Adrenal gland (tissue), 19 donors: ENCODE measurements at places on chromosomes 1 and 21. TPM values are rescaled to one million over a fixed set of nuclear protein-coding genes. Genes with fewer than 3 reads are reported as not detected.

Gene PGLYRP4
- not detected for total RNA-seq

DNA sequence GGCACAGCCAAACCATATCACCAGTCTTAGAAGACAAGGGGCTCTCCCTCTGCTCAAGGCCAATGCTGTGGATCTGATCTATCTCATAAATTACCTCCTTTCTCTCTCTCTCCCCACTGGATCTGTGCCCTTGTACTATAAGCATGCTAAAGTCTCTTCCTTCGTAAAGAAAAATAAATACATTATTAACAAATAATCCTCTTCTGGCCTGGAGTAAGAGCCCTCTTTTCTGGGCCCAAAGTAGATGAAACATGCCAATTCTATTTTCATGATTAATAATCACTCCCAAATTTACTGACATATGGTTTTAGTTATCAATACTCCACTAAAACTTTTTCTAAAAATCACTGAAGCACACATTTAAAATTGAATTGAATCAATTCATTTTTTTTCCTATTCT is 889.7 kb downstream of the ADGRL2 start:
- no peaks in the 10 kb centered on the region for H3K27me3 ChIP-seq
- DNase-seq: no peak
- no peaks in the 10 kb centered on the region for H3K36me3 ChIP-seq
- no peak overlapping the region for H3K27ac ChIP-seq
- no peaks in the 10 kb centered on the region for H3K4me1 ChIP-seq
- no peak overlapping the region for H3K4me3 ChIP-seq

Gene PADI2
- total RNA-seq: 0.39 TPM

- peaks cover 7% of the 10 kb centered on the region for H3K4me1 ChIP-seq
- no peak overlapping the region for H3K4me3 ChIP-seq
- no peaks in the 10 kb centered on the region for H3K27me3 ChIP-seq
- H3K36me3 ChIP-seq: no peaks in the 10 kb centered on the region
These were observed 30.5 kb downstream of the FMO4 start for GRCh38 chr1:171344473-171344820.

DNA sequence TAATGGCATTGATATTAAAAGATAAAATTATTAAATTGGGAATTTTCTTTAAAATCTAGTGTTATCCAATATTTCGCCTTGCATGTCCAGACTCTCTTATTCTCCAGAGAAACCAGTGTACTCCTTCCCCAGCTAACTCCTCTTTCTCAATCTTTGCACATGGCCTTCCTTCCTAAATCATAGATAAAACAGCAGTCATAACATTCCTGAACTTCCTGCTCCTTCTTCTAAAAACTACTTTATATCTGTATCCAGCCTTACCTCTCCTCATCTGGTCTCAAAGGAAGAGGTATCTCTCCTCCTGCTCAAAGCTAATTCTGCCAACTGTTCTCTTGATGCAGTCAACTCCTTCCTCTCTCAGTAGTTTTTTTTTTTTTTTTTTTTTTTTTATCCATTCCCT is 39.5 kb upstream of the NEK7 start:
- no peak overlapping the region for H3K27ac ChIP-seq
- no peaks in the 10 kb centered on the region for H3K27me3 ChIP-seq
- H3K4me3 ChIP-seq: no peak overlapping the region
- DNase-seq: no peak
- H3K36me3 ChIP-seq: no peaks in the 10 kb centered on the region

Gene IGFN1
- 1.2 TPM for total RNA-seq

GRCh38 chr1:87830432-87830978 is 501.8 kb downstream of the LMO4 start:
- no peaks in the 10 kb centered on the region for H3K27me3 ChIP-seq
- H3K36me3 ChIP-seq: no peaks in the 10 kb centered on the region
- no peak overlapping the region for H3K27ac ChIP-seq
- no peaks in the 10 kb centered on the region for H3K4me1 ChIP-seq
- DNase-seq: no peak

- DNase-seq: no peak
- H3K27me3 ChIP-seq: no peaks in the 10 kb centered on the region
- no peak overlapping the region for H3K27ac ChIP-seq
- H3K4me3 ChIP-seq: no peak overlapping the region
- no peaks in the 10 kb centered on the region for H3K4me1 ChIP-seq
These were observed 216.0 kb upstream of the PTGFR start for GRCh38 chr1:78274814-78275213.

DNA sequence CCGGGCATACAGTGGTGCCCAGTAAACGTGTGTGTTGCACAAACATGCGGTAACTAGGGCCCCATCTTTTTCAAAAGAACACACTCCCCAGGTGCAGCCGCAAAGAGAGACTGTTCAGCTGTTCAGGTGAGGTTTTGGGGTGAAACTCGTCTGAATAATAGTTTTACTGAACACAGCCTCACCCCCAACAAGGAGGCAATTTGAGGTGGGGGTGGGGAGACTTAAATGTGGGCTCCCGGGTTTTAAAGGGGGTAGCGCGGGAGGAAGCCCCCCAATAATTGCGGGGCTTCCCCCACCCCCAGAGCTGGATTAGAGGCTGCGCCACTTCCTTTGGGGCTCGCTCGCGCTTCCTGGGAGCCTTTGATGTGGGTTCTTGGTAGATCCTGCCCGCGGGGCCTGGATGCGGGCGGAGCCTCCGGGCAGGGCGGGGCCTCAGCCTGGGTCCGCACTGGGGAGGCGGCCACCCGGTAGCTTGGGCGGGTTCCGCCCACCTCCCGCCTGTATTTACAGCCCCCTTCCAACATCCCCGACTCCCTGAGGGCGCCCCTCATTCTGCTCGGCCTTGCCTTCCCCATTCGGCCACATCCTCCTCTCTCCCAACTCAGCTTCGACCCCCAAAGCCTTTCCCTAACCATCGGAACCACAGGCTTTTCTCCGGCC is 6.4 kb upstream of the EPHA2 start:
- no peak for DNase-seq
- peaks cover under 1% of the 10 kb centered on the region for H3K4me1 ChIP-seq
- no peaks in the 10 kb centered on the region for H3K27me3 ChIP-seq

DNA sequence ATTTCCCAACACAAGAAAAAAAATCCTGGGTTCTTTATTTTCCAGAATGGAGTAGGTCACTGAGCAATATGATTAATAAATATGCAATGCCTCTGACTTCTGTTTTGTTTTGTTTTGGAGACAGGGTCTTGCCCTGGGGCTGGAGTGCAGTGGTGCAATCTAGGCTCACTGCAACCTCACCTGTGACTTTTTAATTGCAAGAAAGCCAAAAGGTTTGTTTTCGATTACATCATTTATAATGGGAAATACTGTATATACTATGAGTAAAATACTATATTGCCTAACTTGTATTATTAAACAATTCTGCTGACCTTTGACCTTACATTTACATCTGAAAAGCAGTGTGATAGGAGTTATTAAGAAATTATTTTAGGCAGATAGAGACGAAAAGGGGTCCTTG is 11.6 kb upstream of the CD46 start:
- no peak overlapping the region for H3K27ac ChIP-seq
- H3K4me1 ChIP-seq: peaks cover 4% of the 10 kb centered on the region
- no peaks in the 10 kb centered on the region for H3K36me3 ChIP-seq

DNA sequence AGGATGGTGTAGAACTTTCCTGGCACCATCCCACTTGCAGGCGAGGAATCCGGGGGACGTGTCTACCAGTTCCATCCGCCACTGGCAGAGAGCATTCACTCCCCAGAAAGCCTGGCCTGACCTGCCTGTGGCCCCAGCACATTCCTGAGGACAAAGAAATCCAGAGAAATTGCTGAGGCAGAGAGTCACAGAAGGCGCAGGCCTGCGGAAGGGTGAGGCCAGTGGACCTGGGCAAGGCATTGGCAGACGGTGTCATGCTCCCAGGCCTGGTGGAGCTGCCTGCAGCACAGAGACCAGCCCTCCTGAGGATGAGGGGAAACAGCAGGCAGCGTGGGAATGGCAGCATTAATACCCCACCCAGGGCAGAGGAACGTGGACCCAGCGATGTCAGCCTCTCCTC is 81.2 kb upstream of the F3 start:
- H3K27ac ChIP-seq: no peak overlapping the region
- H3K4me1 ChIP-seq: no peaks in the 10 kb centered on the region
- DNase-seq: no peak

DNA sequence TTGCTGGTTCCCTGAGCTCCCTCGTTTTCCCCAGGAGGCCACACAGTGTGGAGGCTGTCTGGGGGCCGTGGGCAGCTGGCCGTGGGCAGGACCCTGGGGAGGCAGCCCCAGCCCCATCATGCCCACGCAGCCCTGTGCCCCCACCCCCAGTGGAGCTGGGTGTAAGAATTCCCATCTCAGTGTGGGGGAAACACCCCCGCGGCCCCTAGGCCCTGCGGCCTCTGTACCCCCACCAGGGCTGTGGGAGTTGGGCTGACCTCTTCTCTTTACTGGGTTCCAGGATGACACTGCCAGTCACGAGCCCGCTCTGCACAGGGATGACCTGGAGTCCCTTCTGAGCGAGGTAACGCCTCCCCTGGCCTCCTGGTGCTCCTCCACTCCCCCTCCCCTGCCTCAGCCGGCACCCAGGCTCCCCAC is 3.7 kb upstream of the PFKL start:
- H3K27ac ChIP-seq: no peak overlapping the region
- H3K36me3 ChIP-seq: no peaks in the 10 kb centered on the region
- no peaks in the 10 kb centered on the region for H3K27me3 ChIP-seq

DNA sequence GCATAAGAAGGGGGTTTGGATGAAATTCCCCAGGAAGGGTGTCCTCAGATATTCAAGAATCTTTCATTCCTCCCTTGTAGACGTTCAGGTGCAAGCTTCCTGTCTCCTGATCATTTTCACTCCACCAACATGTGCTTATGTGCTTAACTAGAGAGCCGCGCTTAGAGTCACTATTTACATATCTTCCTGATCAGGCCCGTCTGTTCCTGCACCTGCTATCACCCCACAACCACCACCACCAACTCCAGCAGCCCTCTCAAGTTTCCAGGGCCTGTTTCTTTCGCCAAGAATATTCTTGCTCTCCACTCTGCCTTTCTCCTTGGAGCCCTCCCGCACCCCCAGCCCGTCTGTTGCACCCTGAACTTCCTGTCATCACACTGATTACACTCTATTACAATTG is 113.4 kb downstream of the SPSB1 start:
- H3K27me3 ChIP-seq: no peaks in the 10 kb centered on the region
- no peak overlapping the region for H3K4me3 ChIP-seq
- H3K27ac ChIP-seq: no peak overlapping the region
- no peaks in the 10 kb centered on the region for H3K36me3 ChIP-seq
- DNase-seq: no peak

Gene HAO2
- 0.64 TPM for total RNA-seq

- DNase-seq: no peak
- no peak overlapping the region for H3K27ac ChIP-seq
- H3K36me3 ChIP-seq: no peaks in the 10 kb centered on the region
These were observed 8.3 kb upstream of the PLEKHO1 start for GRCh38 chr1:150141452-150141851.

DNA sequence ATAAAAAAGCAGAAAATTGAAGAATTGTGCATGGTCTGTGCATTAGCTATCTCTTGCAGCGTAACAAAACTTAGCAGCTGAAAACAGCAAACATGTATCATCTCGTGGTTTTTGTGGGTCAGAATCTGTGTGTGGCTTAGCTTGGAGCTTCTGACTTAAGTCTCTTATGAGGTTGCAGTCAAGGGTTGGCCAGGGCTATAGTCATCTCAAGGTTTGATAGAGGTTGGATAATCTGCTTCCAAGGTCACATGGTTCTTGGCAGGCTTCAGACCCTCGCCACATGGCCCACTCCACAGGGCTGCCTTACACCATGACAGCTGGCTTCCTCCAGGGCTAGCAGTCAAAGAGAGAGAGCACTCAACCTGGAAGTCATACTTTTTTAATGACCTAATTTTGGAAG is 35.9 kb downstream of the CNST start:
- H3K36me3 ChIP-seq: no peaks in the 10 kb centered on the region
- no peak for DNase-seq
- H3K27me3 ChIP-seq: no peaks in the 10 kb centered on the region
- H3K4me3 ChIP-seq: no peak overlapping the region
- H3K4me1 ChIP-seq: peaks cover 22% of the 10 kb centered on the region

Gene C1orf74
- 2.6 TPM for total RNA-seq

GRCh38 chr1:114126261-114127095 is 27.2 kb downstream of the SYT6 start:
- H3K4me3 ChIP-seq: no peak overlapping the region
- no peak for DNase-seq
- no peaks in the 10 kb centered on the region for H3K27me3 ChIP-seq
- H3K4me1 ChIP-seq: no peaks in the 10 kb centered on the region
- no peak overlapping the region for H3K27ac ChIP-seq
- H3K36me3 ChIP-seq: no peaks in the 10 kb centered on the region

DNA sequence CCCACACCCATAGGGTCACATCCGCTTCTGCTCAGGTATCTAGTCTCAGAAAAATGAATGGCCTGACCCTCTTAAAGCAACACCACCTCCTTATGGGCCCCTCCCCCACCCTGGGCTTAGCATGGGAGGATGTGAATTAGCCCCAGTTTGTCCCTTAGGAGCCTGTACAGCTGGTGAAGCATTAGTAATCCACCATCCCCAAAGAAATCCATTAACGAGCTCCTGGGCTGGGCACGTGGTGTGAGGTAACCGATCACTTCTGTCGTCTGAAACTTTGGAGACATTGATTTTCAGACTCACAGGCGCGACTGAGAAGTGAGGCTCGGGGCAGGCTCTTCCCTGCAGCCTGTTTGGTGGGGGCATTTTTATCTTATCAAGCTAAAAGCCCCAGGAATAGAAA is 10.5 kb downstream of the RASSF5 start:
- no peak for DNase-seq
- H3K27ac ChIP-seq: no peak overlapping the region
- no peaks in the 10 kb centered on the region for H3K27me3 ChIP-seq
- peaks cover 18% of the 10 kb centered on the region for H3K4me1 ChIP-seq
- H3K4me3 ChIP-seq: no peak overlapping the region
- H3K36me3 ChIP-seq: no peaks in the 10 kb centered on the region

DNA sequence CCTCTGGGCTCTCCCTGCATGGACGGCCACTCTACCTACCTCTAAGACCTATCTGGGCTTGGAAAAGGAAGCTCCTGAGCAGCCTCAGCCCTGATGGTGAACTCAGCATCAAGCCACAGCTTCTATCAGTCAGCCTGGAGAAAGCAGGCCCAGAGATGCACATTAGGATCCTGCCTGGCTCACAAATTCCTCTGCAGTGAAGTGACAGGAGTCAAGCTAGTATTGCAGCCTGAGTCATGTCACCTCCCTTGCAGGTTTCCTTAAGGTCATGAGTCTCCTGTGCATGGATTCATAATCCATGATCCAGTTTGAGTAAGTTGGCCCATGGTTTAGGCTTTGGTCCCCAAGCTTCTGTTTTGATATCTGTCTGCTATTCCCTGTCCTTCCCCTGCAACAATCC is 37.9 kb upstream of the DUSP10 start:
- H3K4me1 ChIP-seq: no peaks in the 10 kb centered on the region
- H3K27ac ChIP-seq: no peak overlapping the region
- no peak overlapping the region for H3K4me3 ChIP-seq
- H3K36me3 ChIP-seq: no peaks in the 10 kb centered on the region
- H3K27me3 ChIP-seq: no peaks in the 10 kb centered on the region

- DNase-seq: no peak
- H3K27me3 ChIP-seq: no peaks in the 10 kb centered on the region
- no peaks in the 10 kb centered on the region for H3K4me1 ChIP-seq
- no peak overlapping the region for H3K27ac ChIP-seq
- H3K36me3 ChIP-seq: no peaks in the 10 kb centered on the region
- no peak overlapping the region for H3K4me3 ChIP-seq
These were observed 36.0 kb downstream of the FAM177B start for GRCh38 chr1:222772996-222773379.
